Right kidney (tissue), 9 donors: ENCODE measurements at places on chromosomes 5 and 9.
A peak's percentile ranks its signal among the peaks of the same experiment; 100 is the strongest.

- DNase-seq = no peak
Measured at GRCh38 chr5:159697530-159697929, 218.8 kb upstream of the ADRA1B start.

DNA sequence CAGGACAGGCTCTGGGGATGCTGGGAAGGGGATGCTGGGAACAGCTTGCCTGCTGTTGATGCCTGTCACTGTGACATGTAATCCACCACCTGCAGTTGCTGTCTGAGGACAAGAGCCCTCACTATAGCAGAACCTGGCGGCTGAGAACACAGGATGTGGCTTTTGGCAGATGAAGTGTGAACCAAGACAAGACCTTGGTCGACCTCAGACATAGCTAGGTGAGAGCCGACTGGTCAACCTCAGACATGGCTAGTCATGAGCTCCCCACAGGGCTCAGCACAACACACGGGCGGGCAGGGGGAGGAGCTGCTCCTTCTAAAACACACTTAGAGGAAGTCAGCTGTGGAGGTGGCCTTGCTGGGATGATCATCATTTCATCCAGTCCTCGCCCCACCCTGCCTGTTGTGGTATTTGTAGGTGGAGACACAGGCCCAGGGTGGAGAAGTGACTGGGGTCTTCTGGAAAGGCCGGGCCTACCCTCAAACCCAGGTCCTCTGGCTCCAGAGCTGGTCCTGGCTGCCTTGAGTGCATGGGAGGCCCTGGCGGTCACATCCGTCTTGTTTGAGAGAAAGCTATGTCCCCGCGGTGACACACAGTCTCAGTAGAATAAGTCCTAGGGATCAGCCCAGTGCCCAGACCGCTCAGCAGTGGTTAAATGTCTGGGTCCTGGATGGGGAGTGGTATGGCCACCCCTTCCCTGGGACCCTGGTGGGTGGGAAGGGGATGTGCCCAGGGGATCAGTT, 6.1 kb downstream of the SUSD3 start:
- no peak for DNase-seq

DNA sequence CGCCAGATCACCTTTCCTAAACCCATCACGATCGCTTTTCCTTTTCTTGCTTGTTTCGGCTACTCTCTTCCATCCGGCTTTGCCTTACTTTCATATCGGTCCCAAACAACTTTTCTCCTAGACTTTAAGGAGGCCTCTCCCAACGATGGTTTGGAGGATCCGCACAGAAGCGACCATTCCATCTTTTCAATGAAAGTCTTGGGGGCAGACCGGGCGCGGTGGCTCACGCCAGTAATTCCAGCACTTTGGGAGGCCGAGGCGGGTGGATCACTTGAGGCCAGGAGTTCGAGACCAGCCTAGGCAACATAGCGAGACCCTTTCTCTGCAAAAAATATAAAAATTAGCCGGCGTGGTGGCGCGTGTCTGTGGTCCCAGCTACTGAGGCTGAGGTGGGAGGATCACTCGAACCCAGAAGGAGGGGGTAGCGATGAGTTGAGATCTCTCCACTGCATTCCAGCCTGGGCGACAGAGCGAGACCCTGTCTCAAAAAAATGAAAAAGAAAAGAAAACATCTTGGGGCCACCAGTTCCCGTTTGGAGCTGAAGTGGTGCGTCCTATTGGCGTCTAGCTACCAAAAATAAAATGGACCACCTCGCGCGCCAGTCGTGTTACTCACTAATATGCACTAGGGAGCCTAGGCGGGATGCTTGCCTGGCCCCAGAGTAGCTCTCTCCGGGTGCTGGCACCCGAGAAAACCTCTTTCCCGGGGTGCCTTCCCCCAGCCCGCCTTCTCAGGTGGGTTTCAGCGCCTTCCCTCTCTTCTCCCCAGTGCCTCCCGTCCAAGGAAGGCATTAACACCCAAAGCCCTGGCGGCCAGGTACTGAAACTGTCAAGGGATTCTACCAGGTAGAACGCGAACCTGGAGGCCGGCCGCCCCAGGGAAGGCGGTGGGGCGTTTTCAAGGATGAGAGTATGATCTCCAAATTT, 800 bp upstream of the AP3B1 start:
- DNase-seq = peak; percentile 91

GRCh38 chr9:25310961-25311360, 367.3 kb downstream of the TUSC1 start:
- no peak for DNase-seq

- DNase-seq = peak; percentile 88
Measured at GRCh38 chr5:7850395-7851239, at the start of gene CFAP90. TSS of gene CFAP90 (minus strand) at chr5:7851133. CDS start at chr5:7851021, 112 bp downstream.
